ENCODE measurements at places on chromosomes 6 and 20.

- no peak for DNase-seq
Observed at GRCh38 chr6:111329882-111330633, 153.0 kb downstream of the REV3L start.

GRCh38 chr6:72466971-72467566 is 154.8 kb upstream of the KCNQ5 start:
- DNase-seq = no peak

- no peak for DNase-seq
Observed at GRCh38 chr6:96923871-96924493, 546 bp upstream of the KLHL32 start.

- no peak for DNase-seq
Observed at GRCh38 chr6:33898771-33899170, 95.0 kb upstream of the MLN start.

GRCh38 chr6:122495612-122496011 is 24.0 kb upstream of the SERINC1 start:
- no peak for DNase-seq

- DNase-seq = no peak
Observed at GRCh38 chr20:45325371-45325770, 17.3 kb upstream of the MATN4 start.

GRCh38 chr20:31496761-31497295 is 17.4 kb upstream of the HM13 start:
- DNase-seq = no peak
